Colonic mucosa (tissue), 4 donors: ENCODE measurements at places on chromosomes 2 and 18.

GRCh38 chr2:136108463-136108862 lies 9.5 kb downstream of the CXCR4 start:
- no peak for DNase-seq

DNA sequence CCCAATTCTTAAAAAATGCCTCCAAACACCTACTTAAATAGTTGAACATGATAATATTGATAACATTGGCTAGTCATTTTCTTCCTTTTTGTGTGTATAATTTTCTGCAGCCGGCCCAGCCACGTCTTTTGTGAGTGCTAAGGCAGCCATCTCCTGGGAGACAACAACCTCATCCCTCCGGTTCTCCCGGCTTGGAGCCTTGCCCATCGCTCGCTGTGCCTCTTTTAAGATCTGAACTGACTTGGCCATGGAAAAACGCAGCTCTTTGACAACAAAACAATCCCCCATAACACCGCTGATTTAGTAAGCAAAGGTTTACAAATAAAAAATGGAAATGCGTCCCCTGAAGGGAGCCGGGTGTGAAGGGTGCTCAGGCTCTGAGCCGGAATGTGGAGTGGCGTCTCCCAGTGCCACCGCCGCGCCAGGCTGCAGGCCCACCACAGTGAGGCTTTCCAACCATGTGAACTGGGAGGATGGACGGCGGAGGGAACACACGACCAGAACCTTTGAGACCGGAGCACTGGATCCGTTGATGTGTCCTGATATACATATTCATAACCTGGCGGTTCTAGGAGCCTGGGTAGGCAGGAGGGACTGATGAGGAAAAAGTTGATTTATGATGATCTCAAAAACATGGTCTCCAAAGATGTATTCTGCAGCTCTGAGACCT lies 87.4 kb downstream of the SMIM21 start:
- DNase-seq = no peak

- DNase-seq = no peak
Observed at GRCh38 chr2:190090148-190090547, 27.6 kb upstream of the MSTN start.

- no peak for DNase-seq
Observed at GRCh38 chr18:77557046-77557587, 307.5 kb downstream of the GALR1 start.

DNA sequence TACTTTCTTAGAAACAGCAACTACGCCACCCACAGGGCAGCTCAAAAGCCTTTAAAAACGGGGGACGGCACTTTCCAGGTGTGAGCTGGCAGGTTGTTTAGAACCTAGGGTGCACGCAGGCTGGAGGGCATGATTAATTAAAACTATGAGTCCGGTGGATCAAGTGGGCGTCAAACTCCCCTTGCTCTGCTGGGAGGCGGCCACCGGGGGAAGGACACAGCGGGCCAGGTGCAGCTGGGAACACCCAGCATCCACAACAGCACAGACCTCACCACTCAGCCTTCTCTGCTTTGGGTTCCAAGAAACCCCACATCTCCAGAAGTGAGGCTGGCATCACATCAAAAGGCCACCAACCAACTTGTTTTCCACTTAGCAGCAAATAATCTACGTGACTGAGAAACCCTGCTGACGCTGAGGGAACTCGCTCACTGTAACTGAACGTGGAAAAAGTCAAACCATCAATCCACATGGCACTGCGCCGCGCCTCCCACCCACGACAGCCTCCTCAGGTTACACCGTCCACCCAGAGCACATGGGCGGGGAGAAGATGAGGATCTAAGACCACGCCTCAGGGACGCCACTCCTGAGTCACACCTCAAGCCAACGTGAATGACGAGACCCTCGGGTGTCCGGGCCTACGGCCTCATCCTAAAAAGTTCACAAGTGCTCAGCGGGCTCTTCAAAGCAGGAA lies 118.2 kb downstream of the ZNF516 start:
- no peak for DNase-seq

GRCh38 chr2:237604391-237604790 lies 13.9 kb upstream of the RAB17 start:
- DNase-seq = no peak
